ENCODE measurements at places on chromosomes 3 and 15. TPM values are rescaled to one million over a fixed set of nuclear protein-coding genes. Genes with fewer than 3 reads are reported as not detected.

The CATSPER2 gene
- 0.82 TPM for total RNA-seq

GRCh38 chr3:127374086-127375010, 86.5 kb upstream of the PRR20G start:
- no peak for DNase-seq

The PLIN1 gene
- total RNA-seq = 4.7 TPM

GRCh38 chr3:102207151-102207571, 227.7 kb upstream of the ZPLD1 start:
- DNase-seq = no peak

DNA sequence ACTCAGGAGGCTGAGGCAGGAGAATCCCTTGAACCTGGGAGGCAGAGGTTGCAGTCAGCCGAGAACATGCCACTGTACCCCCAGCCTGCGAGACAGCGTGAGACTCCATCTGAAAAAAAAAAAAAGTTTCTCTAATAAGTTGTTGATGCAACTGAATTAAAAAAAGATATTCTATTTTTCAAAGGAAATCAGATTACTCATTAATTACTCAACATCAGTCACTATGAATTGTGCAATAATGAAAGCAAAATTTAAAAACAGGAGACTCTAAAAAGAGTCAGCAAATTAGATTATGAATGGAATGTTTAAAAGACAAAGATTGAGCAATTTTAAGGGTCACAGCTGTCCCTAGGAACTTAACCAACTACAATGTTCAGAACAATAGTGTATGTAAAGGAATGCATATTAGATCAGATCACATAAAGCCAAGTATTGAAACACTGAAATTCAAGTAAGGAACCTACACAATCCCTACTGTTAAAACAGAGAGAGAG, 60.2 kb upstream of the SLC4A7 start:
- DNase-seq = no peak

The ZPLD1 gene
- total RNA-seq = not detected

GRCh38 chr3:133230195-133230594, 169.7 kb upstream of the BFSP2 start:
- no peak for DNase-seq

The PLSCR5 gene
- not detected for total RNA-seq

DNA sequence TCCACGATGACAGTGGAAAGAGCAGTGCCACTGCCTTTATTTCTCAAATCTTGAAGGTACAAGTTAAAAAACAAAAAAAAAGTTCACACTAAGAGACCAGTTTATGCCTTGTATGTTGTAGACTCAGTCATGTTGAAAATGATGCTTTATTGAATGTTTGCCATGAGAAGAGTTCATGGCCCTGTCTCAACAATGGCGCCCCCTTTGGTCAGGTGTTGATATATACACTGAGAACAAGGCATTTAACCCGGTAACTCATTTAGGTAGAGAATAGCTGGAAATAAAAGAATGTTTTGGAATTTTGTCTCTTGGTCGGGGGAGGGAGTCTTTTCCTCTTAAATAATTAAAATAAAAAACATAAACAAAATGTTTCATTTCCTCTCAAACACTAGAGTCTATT, 145.6 kb upstream of the SLC2A2 start:
- no peak for DNase-seq

The TMCO5A gene
- total RNA-seq = not detected

The PYGO1 gene
- total RNA-seq = 7.8 TPM

The FMN1 gene
- total RNA-seq = 2.9 TPM

DNA sequence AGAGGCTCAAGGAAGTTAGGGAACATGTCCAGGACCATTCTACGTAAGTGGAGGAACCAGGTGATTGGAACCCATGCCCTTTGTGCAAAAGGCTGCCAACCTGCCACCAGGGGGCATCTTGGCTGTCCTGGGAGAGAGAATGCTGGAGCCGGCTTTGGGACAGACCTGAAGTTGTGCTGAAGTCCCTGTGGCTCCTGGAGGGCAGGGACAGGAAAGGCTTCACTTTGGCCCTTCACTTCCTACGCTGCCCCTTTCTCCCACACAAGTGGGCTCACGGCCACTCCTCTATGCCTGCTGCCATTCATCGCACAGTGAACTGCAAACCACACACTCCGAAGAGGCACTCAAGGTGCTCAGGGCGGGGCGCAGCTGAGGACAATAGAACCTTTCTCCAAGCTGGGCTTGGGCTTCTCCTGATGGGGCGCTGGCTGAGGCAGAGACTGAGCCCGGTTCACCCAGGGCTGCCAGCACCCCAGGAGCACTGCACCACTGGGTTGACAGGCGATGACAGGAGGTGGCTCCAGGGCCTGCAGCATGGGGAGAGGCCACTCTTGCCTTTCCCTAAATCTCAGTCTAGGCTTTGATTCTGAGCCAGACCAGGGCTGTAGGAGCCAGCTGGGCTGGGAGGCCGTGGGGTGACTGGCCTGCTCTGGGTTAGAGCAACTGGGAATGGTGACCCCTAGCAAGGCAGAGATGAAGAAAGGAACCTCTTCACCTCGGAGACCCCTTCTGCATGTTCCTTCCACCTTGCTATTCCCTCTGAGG, 8.4 kb downstream of the SHF start:
- peak; percentile 55 for DNase-seq

The CCR8 gene
- total RNA-seq = not detected

- DNase-seq = no peak
Measured at GRCh38 chr3:184489268-184489841, 72.2 kb upstream of the EPHB3 start.

DNA sequence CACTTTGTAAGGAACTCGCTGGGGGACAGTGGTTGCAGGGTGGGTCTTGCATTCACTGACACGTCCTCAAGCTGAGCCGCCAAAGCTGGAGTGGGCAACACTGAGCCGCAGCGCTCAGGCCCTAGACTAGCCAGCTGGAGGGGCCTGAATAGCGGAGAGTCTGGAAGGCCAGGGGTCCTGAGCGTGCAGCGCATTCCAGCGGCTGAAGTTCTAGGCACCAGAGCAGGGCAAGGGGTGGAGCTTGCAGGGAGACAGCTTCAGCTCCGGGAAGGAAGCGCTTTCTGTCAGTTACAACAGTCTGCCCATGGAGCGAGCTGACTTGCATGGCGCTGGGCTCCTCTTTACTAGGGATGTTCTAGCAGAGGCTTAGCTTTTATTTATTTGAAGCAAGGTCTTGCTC, 2.7 kb downstream of the MAP6D1 start:
- no peak for DNase-seq

GRCh38 chr3:138629526-138629925, 21.0 kb downstream of the FAIM start:
- no peak for DNase-seq

DNA sequence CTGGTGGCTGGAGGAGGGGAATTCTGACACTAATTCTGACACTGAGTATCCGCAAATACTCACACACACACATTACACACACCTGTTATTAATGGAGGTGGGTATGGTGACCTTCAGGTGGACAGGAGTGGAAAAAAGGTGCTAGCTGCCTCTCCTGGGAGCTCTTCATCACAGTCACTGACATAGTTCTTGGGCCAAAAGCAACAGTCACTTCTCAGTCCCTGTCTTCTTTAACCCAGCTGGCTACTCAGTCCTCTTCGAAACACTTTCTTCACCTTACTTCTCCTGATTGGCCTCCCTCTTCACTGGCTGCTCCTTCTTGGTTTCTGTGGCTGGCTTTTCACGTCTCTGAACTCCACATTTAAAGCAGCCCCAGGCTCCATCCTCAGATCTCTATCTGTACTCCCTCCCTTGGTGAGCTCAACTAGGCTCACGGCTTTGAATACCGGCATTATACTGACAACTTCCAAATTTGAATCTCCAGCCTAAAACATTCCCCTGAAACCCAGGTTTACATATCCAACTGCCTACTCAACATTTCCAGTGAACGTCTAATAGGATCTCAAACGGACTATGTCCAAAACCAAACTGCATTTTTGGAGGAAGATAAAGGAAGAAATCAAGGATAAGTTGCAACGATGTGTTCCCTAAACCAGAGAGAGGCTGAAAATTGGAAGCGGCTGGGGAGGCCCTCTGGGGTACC, 53.2 kb upstream of the HEG1 start:
- DNase-seq = no peak

The TM4SF18 gene
- 11.6 TPM for total RNA-seq

GRCh38 chr15:100113351-100114080, 228.3 kb downstream of the ADAMTS17 start:
- peak; percentile 65 for DNase-seq

The RPSA gene
- 372 TPM for total RNA-seq

DNA sequence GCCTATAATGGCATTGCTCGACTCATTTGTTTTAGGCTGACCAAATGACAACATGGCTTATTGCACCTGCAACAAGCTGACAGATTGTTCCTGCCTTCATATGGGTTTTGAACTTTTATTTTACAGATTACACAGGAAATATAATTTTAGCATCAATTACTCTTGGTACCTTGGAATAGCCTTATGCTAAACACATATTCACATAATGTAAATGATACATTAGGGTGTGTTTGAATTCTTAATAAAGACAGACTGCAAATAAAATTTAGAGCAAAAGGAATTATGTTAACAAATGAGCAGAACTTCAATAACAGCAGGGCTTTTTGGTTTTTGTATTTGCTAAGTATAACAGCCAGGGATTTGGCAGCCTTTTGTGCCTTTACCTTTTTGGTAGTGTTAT, 51.9 kb upstream of the TMC3 start:
- DNase-seq = no peak

The SLC2A2 gene
- total RNA-seq = not detected

DNA sequence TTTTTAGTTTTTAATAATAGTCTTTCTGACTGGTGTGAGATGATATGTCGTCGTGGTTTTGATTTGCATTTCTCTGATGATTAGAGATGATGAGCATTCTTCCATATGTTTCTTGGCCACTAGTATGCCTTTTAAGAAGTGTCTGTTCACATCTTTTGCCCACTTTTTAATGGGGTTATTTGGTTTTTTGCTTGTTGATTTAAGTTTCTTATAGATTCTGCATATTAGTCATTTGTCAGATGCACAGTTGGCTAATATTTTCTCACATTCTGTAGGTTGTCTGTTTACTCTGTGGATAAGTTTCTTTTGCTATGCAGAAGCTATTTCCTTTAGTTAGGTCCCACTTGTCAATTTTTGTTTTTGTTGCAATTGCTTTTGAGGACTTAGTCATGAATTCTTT, 185.4 kb downstream of the SUCNR1 start:
- no peak for DNase-seq

DNA sequence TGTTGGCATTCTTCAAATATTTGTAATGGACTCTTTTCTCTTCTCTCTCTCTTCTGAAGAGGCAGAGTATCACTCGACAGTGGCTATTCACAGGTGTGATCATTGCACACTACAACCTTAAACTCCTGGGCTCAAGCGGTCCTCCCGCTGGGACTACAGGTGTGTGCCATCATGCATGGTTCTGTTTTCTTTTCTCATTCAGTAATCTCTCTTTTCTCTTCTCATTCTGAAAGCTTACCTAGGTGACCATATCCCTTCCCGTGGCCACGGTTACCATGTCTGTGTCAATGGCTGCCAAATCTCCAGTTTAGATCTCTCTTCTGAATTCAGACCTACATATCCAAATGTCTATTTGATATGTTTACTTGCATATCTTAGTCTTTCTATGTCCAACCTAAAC, 96.3 kb downstream of the SOX2 start:
- DNase-seq = no peak

DNA sequence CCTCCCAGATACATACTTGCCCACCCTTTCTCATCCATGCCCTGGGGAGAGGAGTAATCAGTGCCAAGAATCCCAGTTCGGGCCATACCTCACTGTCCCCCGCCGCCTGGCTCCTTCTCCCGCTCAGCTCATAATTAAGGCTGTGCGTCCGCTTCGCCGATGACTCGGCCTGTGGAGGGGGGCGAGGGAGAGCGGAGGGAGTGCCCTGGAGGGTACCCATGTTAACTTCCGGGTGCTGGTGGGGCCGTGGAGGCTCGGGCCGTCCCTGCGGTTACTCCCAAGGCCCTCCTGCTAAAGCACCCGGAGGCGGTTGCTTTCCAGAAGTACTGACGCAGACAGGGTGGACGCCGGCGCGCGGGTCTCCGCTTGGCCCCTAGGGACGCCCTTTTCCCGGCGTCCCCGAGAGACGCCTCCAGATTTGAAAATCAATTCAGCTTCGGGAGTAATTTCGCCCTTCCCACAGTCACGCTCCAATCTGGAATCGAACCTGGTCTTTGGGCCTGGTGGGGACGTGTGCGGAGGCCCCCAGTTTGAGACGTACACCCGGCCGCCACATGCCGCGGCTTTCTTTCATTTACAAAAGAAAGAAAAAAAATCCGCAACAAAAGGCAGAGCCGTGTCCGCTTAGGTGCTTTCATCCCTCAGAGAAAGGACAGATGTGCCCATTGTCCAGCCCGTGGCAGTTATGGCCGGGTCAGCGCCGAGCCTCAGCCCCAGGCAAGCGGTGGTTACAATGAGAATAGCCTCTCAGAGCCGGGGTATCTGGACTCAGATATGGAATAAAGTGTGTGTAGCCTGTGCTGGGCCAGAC, 1.0 kb upstream of the ONECUT1 start:
- no peak for DNase-seq

DNA sequence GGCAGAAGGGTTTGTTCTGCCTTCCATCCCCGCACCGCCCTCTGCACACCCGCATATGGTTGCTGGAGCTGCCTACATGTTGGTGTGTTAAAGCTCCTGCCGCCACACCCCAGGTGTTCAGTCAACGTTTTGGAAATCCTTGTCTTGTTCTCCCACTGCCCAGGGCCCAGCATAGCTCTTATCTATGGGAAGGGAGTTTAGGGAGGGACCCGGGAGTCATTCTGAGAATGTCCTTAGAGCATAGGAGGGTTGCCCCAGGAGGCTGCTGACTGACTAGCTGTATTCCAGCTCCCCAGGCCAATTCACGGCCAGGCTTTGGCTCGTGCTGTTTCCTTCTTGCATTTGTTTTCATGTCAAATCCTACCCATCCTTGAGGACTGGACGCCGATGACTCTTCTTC, 46.8 kb downstream of the MAGEF1 start:
- DNase-seq = no peak

DNA sequence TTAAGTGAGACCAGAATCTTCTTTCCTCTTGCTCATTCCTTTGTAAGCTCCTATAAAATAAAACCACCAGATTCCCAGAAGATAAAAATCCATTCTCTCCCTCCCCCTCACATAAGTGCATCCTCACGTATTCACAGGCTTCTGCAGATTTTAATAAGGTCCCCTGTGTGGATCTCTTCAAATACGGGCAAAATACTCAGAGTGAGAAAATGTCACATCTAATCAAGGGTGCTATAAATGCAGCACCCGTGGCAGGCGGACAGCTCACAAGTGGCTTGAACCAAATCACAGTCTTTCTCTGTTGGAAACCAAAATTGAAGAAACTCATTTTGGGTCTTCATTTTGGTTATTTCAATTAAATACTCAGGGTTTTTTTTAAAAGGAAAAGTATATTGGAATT, 212.9 kb upstream of the CMC1 start:
- no peak for DNase-seq

DNA sequence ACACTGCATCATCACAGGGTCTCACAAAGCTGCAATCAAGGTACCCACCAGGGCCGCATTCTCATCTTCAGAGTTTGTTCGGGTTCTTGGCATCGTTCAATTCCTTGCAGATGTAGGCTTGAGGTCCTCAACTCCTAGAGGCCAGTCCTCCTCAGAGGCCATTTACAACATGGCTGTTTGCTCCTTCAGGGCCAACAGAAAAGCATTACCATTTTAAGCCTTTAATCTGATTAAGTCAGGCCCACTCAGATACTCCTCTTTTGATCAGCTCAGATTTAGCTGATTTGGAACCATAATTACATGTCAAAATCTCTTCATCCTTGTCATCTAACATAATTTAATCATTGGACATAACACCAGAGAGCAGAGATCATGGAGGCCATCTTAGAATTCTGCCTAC, 55.4 kb downstream of the BFSP2 start:
- DNase-seq = no peak

The SLC38A3 gene
- total RNA-seq = 10.4 TPM

Measured in left ventricle myocardium superior (tissue), 1 donor.